ENCODE measurements at places on chromosomes 2 and 18. TPM values are rescaled to one million over a fixed set of nuclear protein-coding genes. Genes with fewer than 3 reads are reported as not detected.

Gene PHOSPHO2
- total RNA-seq, result 2.8 TPM

Gene GREB1
- 0.96 TPM for total RNA-seq

Gene BUB1
- total RNA-seq, result 49.5 TPM

Gene FSHR
- total RNA-seq, result not detected

Gene RESP18
- total RNA-seq, result not detected

Gene RFTN2
- total RNA-seq, result 0.58 TPM

Gene IL36B
- total RNA-seq, result not detected

Gene UGT1A4
- total RNA-seq, result not detected

Gene MAPRE2
- total RNA-seq, result 26.8 TPM

All from regular cardiac myocyte (primary cell).